ENCODE measurements at places on chromosomes 4 and X.
A peak's percentile ranks its signal among the peaks of the same experiment; 100 is the strongest.

GRCh38 chrX:122091571-122091970, 1044.2 kb downstream of the GLUD2 start:
- no peak for DNase-seq

GRCh38 chr4:124025428-124025827, 628.8 kb downstream of the SPRY1 start:
- no peak for DNase-seq

GRCh38 chr4:55795341-55795740, 24.2 kb upstream of the EXOC1L start:
- no peak for DNase-seq

DNA sequence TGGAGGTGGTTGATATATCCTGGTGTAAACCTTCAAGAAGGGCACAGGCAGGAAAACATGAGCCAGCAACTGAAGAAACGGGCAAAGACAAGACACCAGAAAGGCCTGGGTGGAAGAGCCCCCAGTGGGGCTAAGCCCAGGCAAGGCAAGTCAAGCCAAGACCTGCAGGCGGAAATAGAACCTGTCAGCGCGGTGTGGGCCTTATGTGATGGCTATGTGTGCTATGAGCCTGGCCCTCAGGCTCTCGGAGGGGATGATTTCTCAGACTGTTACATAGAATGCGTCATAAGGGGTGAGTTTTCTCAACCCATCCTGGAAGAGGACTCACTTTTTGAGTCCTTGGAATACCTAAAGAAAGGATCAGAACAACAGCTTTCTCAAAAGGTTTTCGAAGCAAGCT, 7.2 kb downstream of the ZFP42 start:
- no peak for DNase-seq

- no peak for DNase-seq
Measured at GRCh38 chr4:26263165-26263564, 57.6 kb upstream of the RBPJ start.

- peak; percentile 95 for DNase-seq
Measured at GRCh38 chrX:154546354-154547244, at the start of gene G6PD. Gene G6PD (minus strand): TSS chrX:154546846. CDS start chrX:154546155, 691 bp downstream.

GRCh38 chrX:44314808-44315207, 28.7 kb downstream of the EFHC2 start:
- no peak for DNase-seq

GRCh38 chr4:126850286-126850685, 782.5 kb upstream of the INTU start:
- no peak for DNase-seq

DNA sequence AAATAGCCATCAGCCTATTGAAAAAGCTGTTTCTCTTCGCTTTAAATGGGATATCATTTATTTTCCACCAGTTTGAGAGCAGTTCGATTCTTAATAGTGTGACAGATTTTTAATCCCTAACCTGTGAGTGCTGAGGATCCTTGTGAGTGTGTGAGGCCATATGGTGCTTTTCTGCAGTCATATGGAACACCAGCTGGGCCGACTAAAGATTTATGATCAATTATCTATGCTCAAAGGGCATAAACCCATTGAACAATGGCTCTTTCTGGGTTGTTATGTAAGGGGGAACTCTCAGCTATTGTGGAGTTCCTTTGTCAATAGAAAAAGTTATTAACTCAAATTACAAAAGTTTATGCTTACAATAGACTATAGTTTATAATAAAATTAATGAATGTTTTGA, 1003.6 kb downstream of the FAT4 start:
- no peak for DNase-seq

GRCh38 chrX:14942341-14942740, 69.1 kb downstream of the MOSPD2 start:
- DNase-seq = no peak

DNA sequence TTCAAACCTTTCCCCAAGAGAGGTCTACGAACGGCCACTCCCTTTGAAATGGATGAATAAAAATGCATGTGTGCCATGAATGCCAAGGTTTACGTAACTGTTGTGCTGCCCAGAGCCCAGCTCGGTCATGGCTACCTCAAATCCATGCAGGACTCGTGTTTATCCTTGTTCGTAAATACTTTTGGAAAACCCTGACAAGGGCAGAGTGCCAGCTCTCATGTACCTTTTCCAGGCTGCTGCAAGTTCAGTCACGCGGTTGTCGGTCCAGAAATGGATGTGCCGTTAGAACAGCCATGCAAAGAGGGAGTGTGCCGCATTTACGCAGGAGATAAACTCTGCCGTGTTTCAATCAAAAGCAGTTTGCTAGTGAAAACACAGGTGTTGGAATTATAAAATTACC, 123.4 kb downstream of the AMELX start:
- DNase-seq = no peak

- no peak for DNase-seq
Measured at GRCh38 chr4:148630051-148630450, 187.8 kb upstream of the NR3C2 start.

DNA sequence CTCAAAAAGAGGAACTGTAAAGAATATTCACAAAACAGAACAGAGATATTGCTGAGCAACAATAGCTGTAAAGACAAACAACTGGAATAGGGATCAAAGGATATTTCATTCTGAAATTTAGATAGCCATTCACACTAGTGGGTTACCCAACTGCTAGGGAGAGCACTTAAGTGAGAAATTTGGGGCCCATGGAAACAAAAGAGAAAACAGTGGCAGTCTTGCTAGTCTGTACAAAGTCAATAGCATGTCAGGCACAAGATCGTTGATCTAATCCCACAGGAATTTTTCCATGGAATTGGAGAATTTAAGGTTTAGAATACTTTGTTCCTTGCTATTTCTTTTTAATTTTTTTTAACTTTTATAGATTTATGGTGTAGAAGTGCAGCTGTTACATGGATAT, 467.0 kb downstream of the PCDH18 start:
- no peak for DNase-seq

DNA sequence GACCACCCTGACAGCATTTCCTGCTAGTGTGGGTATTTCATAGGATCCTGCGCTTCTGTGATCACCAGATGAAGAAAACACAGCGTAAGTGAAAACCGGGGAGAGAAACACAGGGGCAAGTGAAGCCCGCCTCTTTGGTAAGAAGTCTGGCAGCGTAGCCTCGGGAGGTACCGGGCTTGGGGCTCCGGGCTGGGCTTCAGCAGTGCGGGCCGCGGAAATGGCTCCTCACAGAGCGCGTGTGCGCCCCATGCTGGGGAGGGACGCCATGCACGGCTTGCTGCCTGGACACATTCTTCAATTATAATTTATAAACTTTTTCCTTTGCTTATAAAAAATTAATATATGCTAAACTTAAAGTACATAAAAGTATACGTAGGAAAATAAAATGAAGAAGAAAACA, 151.5 kb downstream of the AFAP1 start:
- DNase-seq = no peak

DNA sequence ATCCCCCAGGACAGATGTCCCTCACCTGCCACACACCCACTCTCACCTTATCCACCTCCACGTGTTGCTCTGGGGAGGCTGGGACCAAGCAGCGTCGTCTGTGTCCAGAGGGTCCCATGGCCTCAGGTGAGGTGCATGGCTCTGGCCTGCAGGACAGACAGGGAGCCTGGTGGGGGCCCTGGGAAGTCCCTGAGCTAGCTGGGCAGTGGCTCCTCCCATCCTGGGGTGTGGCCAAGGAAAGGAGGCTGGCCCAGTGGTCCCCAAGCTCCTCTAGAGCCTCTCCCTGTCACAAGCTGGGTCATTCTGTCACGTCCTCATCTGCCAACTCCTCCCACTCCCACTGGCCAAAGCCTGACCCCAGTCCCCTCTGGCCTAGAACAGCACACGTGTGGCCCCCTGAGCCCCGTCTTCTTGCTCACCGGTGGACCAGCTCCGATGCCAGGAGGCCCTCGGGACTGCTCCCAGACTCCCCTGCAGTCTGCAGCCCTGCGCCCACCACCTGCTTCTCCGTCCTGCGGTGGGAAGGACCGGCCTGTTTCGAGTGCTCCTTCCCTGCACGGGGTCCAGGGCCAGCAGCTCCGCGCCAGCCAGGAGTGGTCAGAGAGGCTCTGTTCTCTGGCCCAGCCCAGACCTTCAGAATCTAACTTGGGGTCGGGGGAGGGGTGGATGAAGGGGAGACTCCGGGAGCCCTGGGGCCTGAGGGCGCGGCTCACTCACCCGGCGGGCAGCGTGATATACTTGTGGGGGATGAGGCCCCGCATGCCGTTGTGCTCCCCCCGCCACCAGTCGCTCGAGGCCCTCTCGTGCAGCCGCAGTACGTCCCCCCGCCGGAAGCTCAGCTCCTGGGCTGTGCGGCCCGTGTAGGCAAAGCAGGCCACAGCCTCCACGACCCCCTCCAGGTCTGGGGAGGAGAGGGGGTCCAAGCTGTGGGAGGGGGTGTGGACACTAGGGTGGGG, 4.8 kb downstream of the AVPR2 start:
- peak; percentile 69 for DNase-seq

GRCh38 chr4:93635943-93636342, 192.6 kb upstream of the ATOH1 start:
- DNase-seq = no peak

DNA sequence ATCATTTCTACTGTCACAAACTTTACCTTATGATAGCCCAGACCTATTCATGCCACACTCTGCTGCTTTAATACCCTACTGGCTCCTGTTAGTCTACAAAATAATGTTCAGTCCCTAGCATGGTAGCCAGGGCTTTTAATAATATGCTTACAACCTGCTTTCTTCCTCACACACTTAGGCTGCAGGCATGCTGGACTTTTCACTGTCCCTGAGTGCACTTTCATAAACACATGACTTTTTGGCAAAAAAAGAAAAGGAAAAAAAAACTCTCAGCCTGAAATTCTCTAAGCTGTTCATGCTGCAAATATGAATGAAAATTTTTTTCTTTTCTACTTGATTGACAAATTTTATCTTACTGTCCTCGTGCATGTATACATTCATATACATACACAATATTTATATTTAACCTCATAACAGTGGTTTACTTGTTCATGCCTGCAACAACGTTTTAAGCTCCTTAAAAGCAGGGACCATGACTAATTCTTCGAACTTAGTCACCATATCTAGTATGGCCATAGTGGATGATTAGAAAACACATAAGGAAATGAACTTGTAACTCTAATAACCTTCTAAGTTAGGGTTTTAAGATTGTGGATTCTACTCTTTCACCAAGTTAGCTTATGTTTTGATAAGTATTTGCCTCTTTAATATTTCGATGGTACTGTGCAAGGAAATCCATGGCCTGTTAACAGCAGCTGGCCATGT, 229.5 kb downstream of the SPCS3 start:
- no peak for DNase-seq

DNA sequence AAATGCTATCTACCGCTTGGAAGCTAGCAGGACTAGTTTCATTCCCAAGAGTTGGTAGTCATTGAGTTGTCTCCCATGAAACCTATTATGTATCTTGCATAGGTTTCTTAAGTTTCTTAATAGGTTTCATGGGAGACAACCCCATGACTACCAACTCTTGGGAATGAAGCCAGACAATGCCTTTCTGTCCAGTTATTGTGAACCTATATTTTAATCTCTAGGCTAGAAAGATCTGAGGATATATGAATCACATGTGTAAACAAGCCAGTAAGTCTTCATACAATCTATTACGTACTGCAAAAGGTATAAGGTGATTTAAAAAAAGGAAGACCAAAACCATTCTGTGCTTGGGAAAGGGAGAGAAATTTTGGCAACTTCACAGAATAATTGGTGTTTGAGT, 162.6 kb downstream of the INPP4B start:
- no peak for DNase-seq

- DNase-seq = no peak
Measured at GRCh38 chrX:118126286-118126685, 9.7 kb upstream of the KLHL13 start.

DNA sequence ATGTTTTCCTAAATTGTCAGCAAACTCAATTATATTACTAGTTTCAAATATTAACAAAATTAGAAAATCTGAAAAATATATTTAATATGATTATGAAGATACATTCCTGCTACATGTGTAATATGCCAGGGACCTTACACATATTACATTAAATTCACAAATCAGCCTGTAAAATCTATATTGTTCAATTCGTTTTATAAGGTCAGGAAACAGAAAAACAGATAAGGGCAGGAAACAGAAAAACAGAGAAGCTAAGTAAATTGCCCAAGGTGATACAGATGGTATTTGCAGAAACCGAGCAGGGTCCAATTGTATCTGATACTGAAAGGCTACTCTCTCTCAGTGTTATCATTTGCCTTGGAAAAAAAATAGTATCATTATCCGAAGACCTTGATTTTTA, 739.0 kb downstream of the DMD start:
- DNase-seq = no peak

DNA sequence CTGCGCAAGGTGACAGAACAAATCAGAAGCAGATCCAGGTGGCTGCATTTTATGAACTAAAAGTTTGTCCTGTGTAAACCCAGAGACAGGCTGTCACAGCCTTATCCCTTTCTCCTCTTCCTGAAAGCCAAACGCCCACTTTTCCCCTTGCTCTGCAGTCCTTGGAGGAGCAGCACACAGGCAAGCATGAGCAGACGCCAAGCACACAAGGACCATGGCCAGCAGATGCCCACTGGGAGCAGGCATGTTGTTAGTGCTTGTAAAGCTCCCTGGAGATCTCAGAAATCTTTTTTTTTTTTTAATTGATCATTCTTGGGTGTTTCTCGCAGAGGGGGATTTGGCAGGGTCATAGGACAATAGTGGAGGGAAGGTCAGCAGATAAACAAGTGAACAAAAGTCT, 11.5 kb upstream of the HOPX start:
- no peak for DNase-seq

All from GM13977 (cell line).